Activated naive CD8-positive, alpha-beta T cell treated with anti-CD3 and anti-CD28 coated beads, Interleukin-2, amount 10 ng/mL, durations not matched to agents 7 days and 5 days (primary cell): ENCODE measurements at places on chromosomes 7 and 10. TPM values are rescaled to one million over a fixed set of nuclear protein-coding genes. Genes with fewer than 3 reads are reported as not detected.

Gene PNLIP
- total RNA-seq = not detected

Gene PTPRE
- 37.3 TPM for total RNA-seq

DNA sequence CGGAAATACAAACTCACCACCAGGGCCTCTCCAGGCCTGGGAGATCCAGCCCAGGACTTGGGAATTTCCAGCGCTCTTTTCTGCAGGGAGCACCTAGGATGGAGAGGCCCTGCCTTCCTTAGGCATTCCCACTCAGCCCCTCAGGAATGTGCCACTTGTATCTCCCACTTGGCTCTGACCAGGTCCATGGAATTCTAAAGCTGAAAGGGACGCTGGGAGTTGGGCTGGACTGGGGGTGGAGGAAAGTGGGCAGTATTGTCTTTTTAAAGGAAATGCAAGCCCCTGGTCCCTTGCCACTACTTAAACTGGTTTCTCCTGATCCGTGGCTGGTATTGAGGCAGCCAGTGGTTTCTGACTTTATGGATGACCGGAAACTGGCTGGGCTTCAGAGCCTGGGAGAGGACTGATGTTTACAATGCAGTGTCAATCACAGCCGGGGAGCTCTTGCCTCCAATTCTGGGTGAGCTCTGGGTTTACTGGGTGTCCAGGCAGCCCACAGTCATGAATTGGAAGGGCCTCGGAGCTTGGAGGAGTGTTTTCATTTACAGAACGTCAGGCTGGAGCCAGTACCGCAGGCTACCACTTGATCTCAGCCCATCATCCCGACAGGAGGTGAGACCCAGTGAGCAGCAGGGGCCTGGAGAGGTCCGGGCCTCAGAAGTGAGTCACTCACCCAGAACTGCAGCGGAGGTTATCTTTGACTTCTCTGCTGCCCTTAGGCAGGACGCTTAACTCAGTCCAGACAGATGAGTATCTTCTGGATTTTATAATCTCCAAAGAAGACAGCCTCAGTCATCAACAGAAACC is 27.3 kb downstream of the AGAP3 start:
- DNase-seq = no peak

GRCh38 chr10:88165849-88166271 is 302.4 kb downstream of the PTEN start:
- no peak for DNase-seq

DNA sequence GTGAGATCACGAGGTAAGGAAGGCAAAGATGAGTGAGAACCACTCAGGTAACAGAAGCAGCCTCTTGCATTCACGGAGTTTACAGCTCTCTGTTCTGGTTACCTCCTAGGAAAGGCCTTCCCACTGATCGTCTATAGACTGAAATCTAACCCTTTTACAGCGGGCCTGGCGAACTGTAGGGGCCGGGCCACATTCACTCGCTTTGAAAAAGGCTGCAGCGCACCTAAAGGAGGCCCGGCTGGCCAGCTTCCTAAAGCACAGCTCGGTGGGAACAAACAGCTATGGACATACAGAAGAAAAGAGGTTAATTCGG is 565 bp downstream of the ATP5MK start:
- no peak for DNase-seq

- no peak for DNase-seq
These were observed 27.0 kb downstream of the ZNF786 start for GRCh38 chr7:149063476-149063875.

GRCh38 chr10:52312942-52313255 is 1.2 kb upstream of the DKK1 start:
- no peak for DNase-seq

DNA sequence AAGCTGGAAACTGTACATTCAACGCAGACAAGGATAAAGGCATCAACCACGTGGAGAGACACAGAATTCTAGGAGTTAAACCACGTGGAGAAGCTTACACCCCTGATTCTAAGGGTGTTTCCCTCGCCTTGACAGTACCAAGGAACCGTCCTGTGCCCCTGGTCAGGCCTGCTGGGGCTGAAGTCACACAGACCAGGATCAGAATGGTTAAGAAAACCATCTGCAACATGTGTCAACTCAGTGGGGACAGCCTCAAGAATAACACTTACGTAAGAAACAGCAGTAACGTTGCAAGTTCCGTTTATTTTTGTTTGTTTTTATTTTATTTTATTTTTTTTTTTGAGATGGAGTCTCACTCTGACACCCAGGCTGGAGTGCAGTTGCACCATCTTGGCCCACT is 55.6 kb downstream of the CHST15 start:
- DNase-seq = no peak

DNA sequence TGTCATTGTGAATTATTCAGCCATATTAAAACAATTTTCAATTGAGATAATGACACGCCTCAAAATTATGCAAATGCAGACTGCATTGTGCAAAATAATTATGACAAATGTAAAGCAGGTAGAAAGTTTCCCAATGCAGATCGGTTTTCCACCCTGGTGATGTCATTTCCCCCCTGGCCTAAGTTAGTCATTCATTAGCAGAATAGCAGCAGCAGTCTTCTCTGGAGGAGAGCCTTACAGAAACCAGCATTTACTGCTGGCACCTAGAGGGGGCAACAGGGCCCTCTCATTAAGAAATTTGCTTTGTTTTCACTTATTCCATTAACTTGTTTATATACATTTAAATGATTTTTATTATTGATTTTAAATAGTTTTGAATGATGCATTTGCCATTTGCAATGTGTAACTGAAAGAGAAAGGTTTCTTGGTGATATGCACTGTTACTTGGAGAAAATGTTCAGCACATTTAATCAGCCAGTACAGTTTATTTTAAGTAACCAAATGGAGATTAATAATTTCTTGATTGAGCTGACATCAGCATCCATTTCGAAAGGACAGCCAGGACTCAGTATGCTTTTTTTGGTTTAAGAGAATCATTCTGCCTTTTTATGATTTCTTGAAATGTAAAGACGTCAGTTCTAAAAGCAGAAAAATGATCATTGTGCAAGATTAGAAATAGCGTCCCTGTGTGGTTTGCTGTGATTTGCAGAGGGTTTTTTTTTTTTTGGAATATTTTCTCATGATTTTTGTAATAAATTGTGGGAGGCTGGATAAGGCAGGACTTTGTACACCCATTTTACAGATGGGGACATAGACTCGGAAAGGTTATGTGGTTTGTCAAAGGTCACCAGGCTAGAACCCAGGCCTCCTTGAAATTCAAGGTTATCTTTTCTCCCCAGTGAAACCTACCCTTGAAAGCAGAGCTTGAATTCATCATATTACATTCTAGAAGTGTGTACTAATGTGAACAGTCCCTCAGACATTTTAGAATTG is 3.5 kb downstream of the ARID5B start:
- no peak for DNase-seq

GRCh38 chr7:106571563-106571962 is 89.4 kb downstream of the CCDC71L start:
- DNase-seq = no peak

DNA sequence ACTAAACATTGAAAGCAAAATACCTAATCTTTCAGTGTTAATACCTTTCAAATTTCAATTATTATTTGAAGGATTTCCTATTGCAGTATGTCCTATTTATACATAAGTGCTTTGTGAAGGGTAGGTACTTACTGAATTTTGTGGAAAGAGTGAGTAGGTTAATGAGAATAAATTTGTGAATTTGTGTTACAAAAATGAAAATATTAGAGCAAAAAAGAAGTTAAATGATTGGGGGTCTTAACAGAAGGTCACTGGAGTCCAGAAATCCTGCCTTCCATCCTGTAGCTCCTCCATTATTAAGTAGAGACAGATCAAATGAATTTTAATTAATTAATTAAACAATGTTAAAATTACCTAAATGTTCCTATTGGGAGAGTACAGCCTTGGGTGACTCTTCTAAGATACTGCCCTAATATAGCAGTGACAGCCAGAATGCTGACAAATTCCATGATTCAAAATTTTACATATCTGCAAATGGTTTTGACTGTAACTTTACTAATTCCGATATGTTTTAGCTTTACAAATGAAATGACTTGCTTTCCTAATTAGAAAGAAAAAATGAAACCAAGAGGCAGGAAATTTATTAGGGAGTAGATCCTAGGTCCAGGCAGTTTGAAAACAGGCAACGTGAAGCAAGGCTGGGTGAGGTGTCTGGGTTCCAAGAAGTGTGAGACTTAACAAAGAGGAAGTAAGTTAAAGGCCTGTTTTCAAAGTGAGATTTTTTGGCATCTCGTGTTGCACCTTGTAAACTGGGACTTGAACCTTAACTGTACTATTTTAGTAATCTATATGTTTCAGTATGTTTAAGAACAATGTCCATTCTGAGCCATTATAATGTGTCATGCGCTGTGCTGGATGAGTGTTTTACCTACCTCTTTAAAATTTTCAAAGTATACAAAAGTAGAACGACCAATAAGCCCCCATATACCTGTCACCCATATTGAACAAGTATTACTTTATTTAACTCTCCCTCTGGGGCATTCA is 1.5 kb downstream of the PIK3CG start:
- no peak for DNase-seq

DNA sequence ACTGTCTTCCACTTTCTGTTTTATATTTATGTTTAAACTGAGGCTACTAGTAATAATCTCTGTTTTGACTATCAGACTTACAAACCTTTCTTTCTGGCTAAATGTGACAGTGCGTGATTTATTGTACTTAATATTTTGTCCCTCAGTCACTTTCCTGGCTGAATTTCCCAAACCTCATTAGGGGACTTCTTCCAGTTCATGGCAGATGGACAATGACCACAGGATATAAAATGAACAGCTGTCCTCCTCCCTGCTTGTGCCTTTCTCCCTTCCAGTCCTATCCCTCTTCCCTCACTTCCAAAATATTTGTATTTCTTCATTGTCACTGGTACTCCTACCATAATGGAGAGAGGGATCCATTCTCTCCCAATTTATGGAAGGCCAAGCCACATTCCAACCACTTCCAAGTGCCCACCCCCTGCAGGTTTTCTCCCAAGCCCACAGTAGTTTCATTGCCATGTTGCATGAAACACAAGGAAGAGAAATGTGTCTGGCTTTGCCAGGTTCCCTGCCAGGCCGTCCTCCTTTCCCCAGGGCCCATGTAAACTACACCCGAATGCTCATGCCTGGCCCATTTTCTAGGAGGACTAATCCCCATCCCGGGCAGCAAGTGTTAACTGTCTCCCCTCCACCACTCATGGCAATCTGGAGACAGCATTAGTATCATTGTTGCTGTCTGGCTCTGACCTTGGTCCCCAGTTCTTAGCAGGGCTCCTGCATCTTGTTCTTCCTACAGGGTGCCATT is 269.5 kb upstream of the SLC26A5 start:
- no peak for DNase-seq

GRCh38 chr10:71547312-71547711 is 150.6 kb downstream of the CDH23 start:
- no peak for DNase-seq
